Pulmonary artery endothelial cell (primary cell): ENCODE measurements at places on chromosomes 13 and 19. TPM values are rescaled to one million over a fixed set of nuclear protein-coding genes. Genes with fewer than 3 reads are reported as not detected.

ELANE gene
- total RNA-seq = not detected in 2 replicates

ACTMAP gene
- 0.49 and 0.59 TPM in 2 replicates for total RNA-seq

MRPS31 gene
- total RNA-seq = 12.8 and 16.5 TPM in 2 replicates

ZNF728 gene
- total RNA-seq = not detected in 2 replicates
